Lung (tissue), 17 donors: ENCODE measurements at places on chromosomes 13 and 19. TPM values are rescaled to one million over a fixed set of nuclear protein-coding genes. Genes with fewer than 3 reads are reported as not detected.

PABPC3 gene
- total RNA-seq: 0.18 TPM

SIGLECL1 gene
- total RNA-seq: not detected

ANKLE1 gene
- total RNA-seq: 1.6 TPM

- no peaks in the 10 kb centered on the region for H3K4me1 ChIP-seq
- no peaks in the 10 kb centered on the region for H3K27me3 ChIP-seq
- H3K27ac ChIP-seq: no peak overlapping the region
- no peak overlapping the region for H3K4me3 ChIP-seq
Observed at GRCh38 chr13:95948656-95949055, 104.5 kb downstream of the UGGT2 start.

GRCh38 chr13:39051157-39051556 lies 12.9 kb downstream of the NHLRC3 start:
- no peak overlapping the region for H3K27ac ChIP-seq
- H3K27me3 ChIP-seq: no peaks in the 10 kb centered on the region
- H3K4me3 ChIP-seq: no peak overlapping the region
- H3K4me1 ChIP-seq: peaks cover 10% of the 10 kb centered on the region

DNA sequence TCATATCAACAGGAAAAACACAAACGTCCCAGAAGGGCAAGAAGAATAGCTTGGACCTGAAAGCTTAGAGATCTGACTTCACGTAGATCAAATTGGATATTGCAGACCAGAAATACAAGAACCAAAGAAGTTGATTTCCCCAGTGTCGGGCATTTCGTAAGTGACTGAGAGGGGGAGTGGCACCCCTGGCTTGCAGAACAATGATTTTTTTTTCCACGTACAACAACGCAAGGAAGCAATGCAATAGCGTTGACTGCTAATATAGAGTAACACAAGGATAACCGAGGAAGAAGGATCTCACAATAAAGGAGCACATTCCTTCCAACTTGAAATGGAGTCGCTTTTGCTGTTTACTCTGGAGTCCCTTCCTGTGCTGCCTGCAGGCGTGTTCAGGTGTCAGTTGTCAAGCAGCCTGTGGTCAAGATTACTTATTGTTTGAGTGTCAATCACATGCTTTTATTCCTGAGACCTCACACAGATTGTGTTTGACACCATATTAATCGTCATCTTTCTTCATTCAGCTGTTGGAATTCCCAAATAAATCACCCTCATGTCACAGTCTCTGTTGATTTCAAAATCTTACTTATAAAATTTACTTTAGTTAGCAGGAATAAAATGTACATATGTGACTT lies 139.4 kb downstream of the FREM2 start:
- H3K36me3 ChIP-seq: no peaks in the 10 kb centered on the region
- H3K27me3 ChIP-seq: no peaks in the 10 kb centered on the region
- H3K4me3 ChIP-seq: no peak overlapping the region
- DNase-seq: no peak
